ENCODE measurements at places on chromosomes 12 and 14.

DNA sequence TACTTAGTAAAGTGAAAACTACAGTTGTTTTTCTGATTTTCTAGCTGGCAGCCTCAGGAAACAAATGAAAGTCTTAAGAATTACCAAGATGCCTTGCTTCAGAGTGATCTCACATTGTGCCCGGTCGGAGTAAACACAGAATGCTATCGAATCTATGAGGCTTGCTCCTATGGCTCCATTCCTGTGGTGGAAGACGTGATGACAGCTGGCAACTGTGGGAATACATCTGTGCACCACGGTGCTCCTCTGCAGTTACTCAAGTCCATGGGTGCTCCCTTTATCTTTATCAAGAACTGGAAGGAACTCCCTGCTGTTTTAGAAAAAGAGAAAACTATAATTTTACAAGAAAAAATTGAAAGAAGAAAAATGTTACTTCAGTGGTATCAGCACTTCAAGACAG, 28.9 kb downstream of the RXYLT1 start:
- peak; percentile 21 for DNase-seq

DNA sequence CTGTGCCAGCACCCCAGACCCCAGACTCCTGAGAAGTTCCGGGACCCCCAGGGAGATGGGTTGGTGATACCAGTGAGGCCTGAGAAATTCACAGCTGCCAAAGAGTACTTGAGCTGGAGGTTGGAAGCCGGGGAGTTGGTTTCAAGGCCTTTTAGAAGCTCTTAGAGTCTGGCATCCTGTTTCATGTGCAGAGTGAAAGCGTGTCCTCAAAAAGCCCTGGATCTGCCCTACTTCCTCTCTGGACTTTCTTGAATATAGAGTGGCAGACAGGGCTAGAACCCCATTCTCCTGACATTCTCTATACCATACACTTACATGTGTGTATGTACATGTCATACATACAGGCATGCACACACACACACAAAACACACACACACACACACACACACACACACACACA, 31.3 kb upstream of the PPM1A start:
- no peak for DNase-seq

- DNase-seq: no peak
Measured at GRCh38 chr12:100646896-100647295, 73.4 kb downstream of the GAS2L3 start.

DNA sequence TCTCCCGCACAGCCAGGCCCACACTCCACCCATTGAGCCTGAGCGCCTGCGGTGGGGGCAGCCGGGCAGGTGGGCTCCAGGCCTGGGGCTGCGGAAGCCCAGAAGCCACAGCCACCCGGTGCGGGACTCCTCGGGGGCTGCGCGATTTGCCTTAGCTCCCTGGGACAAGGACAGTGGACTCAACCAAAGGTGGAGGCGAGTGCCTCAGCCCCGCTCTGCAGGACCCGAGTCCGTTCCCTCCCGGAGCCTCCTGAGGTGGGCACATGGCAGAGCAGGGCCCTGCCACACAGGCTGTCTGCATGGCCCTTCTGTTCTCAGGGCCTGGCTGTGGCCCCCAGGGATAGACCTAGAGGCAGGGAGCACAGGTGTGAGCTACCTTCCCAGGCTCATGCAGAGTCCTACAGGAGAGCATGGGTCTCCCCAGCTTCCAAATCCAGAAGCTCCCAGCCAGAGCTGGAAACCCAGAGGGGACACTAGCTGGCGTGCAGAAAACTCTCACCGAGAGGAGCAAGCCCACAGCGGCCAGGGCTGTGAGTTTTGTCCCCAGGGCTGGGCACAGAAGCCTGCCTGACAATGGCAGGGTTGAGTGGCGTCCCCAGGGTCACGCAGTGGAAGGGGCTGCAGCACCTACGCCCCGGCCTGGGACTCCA, 22.2 kb upstream of the LRTM2 start:
- DNase-seq: no peak

- DNase-seq: no peak
Measured at GRCh38 chr14:102087762-102088011, 843 bp upstream of the HSP90AA1 start.

GRCh38 chr14:87133073-87133801, 859.7 kb downstream of the GALC start:
- peak; percentile 81 for DNase-seq

DNA sequence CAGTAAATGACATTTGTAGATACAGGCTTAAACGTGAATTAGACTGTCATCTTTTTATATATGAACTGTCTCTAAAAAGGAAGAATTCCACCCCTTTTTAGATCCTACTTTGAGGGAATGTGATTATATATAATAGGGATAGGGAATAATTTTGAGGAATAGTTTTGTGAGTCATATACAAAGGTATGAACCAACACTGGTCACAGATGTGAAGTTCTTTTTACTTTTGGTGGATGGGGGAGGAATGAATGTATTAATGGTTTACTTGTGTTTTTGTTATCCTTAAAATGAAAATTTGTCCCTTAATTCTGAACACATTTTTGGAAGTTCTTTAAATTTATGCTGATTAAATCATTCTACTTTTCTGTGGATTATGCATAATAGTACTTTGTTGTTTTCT, 30.4 kb downstream of the FRS2 start:
- peak; percentile 45 for DNase-seq

GRCh38 chr12:79834712-79835376, 100.1 kb downstream of the PPP1R12A start:
- no peak for DNase-seq

- DNase-seq: peak; percentile 5
Measured at GRCh38 chr14:35121026-35121886, 534 bp downstream of the PPP2R3C start.

GRCh38 chr12:15728118-15728598, 61.0 kb downstream of the EPS8 start:
- DNase-seq: peak; percentile 83

DNA sequence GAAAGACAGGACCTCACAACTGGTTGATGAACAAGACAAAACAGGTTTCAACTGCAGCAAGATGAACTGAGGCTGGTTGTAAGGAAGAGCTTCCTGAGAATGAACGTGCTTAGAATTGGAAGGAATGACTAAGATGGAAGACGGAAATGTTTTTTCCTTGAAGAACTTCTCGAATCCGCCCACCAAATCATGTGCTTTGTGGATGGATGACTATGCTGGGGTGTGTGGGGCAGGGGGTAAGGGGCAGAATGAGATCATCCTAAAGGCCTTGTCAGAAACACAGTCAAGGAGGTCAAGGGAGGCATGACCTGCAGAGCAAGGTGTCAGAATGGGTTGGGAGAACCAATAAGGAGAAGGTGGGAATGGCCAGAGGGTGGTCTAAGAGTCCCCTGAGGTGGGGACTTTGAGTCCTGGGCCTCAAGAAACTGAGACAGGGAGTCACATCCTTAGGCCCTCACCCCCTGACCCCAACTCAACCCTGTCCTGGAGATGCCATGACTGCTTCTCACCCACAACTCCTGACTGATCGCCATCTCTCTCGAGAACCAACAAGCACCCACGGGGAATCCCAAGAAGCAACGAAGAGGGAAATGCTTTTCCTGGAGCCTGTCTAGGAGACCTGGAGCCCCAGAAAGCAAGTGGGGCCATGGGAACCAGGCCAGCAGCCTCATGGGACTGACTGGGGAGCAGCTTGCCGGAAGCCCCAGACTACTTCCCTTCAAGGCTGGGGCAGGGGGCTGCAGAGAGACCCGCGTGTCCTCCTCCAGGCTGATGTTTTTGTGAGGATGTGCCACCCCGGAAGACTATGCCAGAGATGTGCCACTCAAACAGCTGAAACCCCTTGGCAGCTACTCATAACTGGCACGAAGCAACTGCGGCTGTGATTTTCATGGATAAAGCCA, 84.0 kb downstream of the ACTN1 start:
- DNase-seq: no peak

DNA sequence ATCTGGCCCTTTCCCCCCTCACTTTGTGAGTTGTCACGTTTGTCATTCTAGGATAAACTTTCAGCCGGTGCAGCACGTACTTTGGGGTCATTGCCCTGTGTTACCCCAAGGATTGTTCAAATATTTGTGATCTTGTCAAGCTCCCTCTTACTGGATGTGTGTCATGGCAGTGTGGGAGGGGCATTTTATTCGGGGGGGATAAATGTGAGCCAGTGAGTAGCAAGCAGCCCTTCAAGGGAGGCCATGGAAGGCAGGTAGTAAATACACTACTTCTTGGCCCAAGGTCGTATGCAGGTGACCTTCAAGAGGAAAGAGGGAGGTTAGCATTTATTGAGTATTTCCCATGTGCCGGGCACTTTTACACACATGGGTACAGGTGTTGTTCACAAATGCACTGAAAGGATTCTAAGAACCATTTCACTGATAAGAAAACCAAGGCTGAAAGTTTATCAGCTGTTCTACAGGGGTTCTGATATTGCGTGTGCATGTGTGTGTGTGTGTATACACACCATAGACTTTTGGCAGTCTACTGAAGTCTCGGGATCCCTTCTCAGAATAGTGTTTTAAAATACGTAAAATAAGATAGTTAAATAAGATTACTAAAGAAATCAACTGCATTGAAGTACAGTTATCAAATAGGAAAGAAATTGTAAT, 410.3 kb upstream of the TBX3 start:
- DNase-seq: no peak

DNA sequence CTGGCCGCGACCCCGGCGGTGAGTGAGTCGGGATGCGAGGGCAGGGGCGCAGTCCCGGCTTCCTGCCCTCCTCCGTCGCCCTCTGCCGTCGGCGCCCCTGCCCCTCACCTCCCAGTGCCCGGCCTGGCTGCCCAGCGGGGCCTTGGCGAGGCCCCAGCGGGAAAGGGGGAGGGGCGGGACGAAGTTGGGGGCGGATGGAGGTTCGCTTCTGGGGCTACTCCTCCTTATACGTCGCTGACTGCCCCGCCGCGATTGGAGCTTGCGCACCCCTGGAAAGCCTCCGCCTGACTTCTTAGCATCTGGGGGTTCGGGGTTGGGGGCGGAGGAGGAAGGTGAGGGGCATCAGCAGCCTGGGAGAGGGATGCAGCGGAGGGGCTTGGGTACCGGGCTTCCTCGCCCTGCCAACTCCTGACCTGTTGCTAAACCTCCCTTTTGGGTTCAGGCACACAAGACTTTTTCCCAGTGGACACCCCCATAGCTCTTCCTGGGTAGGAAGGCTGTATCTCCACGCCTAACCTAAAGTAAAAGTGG, 406 bp downstream of the TMEM263 start:
- DNase-seq: peak; percentile 68

GRCh38 chr12:2112401-2112800, 59.6 kb downstream of the CACNA1C start:
- DNase-seq: no peak

DNA sequence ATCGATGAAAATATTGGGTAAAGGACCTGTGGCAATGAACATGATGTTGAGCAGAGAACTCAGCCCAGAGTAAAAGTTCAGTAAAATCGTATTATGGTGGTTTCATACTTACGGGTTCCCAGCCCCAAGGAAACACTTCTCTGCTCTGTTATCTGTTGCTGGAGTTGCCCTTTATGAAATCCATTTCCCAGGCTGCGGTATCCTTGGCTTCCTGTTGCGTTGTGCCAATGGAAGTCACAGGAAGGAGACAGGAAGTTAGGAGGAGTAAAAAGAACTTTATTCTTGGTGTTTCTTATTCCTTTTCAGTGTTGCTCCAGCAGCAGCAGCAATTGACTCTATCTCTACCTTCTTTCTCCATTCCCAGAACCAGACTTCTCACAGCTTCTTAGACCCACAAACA, 965.2 kb downstream of the VRK1 start:
- no peak for DNase-seq

- DNase-seq: no peak
Measured at GRCh38 chr14:75144944-75145343, 18.1 kb upstream of the NEK9 start.

GRCh38 chr12:96314723-96315122, 85.5 kb downstream of the CDK17 start:
- DNase-seq: peak; percentile 15

DNA sequence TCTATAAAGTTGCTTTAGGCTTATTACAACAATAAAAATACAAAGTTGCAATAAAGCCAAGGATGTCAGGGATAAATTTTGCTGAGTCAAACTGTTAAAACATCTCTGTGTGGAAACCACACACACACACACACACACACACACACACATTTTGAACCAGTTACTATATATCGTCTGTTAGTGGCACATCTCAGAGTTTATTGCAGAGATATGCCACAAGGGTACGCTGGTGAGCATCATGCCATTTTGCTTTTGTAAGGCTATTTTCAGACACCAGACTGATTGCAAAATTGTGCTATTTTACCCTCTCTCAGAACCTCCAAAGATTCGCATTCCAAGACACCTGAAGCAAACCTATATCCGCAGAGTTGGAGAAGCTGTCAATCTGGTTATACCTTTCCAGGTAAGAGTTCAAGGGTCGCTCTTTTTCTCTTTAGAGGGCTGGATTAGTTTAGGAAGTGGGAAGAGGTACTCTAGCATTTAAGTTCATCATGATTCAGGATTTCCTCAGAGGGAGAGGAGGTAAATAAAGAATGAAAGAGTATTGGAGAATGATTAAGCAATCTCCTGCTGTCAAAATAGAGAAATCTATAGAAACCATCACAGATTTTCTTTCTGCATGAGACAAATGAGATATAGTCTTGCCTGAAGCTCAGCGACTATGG, 27.3 kb upstream of the CHPT1 start:
- peak; percentile 71 for DNase-seq

DNA sequence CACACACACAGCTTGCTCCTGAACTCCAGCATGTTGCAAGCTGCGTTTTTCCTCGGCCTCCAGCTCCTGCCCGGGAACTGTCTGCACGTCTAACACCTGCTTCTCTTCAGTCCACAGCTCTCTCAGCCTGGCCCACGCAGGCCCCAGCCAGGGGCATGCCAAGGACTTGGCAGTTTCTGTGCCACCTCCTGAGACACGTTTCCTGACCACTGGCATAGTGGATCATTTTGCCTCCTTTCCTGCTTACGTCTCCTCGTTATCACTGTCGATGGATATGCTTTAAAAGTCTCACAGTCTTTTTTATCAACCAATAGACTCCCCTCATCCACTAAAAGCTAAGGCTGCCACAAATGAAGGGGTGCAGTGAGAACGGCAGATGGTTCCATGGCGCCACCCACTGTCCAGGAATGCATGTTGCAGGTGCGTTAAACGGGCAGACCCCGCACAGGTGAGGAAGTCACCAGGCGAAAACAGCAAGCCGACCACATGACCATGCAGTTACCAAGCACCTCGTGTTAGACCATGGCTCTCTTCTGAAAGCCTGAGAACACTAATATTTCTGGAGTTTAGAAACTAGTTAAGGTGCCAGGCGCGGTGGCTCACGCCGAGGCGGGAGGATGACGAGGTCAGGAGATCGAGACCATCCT, 14.7 kb upstream of the TEAD4 start:
- DNase-seq: no peak

GRCh38 chr14:52836063-52836462, 44.7 kb upstream of the GNPNAT1 start:
- DNase-seq: no peak

Data from fibroblast of skin of scalp (primary cell).